ENCODE measurements at places on chromosomes 3 and 15. TPM values are rescaled to one million over a fixed set of nuclear protein-coding genes. Genes with fewer than 3 reads are reported as not detected.

KLHL40 gene
- total RNA-seq: not detected

PTX3 gene
- not detected for total RNA-seq

RGMA gene
- total RNA-seq: not detected

CKMT1A gene
- total RNA-seq: not detected

ILDR1 gene
- 0.59 TPM for total RNA-seq

ACTRT3 gene
- 2.0 TPM for total RNA-seq

MNS1 gene
- 0.26 TPM for total RNA-seq

COL7A1 gene
- 1.8 TPM for total RNA-seq

RBP2 gene
- not detected for total RNA-seq

EFCC1 gene
- not detected for total RNA-seq

SLC41A3 gene
- total RNA-seq: 36.4 TPM

MUC20 gene
- 3.5 TPM for total RNA-seq

EXD1 gene
- not detected for total RNA-seq

TRPM1 gene
- total RNA-seq: not detected

SLC12A8 gene
- total RNA-seq: 2.7 TPM

DNAJC19 gene
- 37.7 TPM for total RNA-seq

SLC12A1 gene
- not detected for total RNA-seq
